Bronchus fibroblast of lung (primary cell): ENCODE measurements at places on chromosomes 7 and 10. TPM values are rescaled to one million over a fixed set of nuclear protein-coding genes. Genes with fewer than 3 reads are reported as not detected.

Gene ZPBP
- total RNA-seq: not detected in 2 replicates

Gene NPY4R
- not detected in 2 replicates for total RNA-seq

Gene YAE1
- 14.1 and 19.0 TPM in 2 replicates for total RNA-seq

Gene MYL7
- not detected in 2 replicates for total RNA-seq

Gene MKI67
- total RNA-seq: 34.0 and 35.1 TPM in 2 replicates

Gene SAMD9L
- 1.5 and 2.7 TPM in 2 replicates for total RNA-seq

Gene PLAC9
- total RNA-seq: 16.6 and 23.6 TPM in 2 replicates

Gene IKZF1
- not detected in 2 replicates for total RNA-seq

Gene FOXP2
- 1.8 and 1.9 TPM in 2 replicates for total RNA-seq

Gene AKR1D1
- not detected in 2 replicates for total RNA-seq

Gene NUTM2B
- total RNA-seq: 0.50 and 0.89 TPM in 2 replicates

Gene CYP2E1
- not detected in 2 replicates for total RNA-seq

Gene RADIL
- total RNA-seq: 2.2 and 3.0 TPM in 2 replicates

Gene GRID1
- total RNA-seq: not detected in 2 replicates

Gene RELN
- total RNA-seq: 1.2 and 1.3 TPM in 2 replicates

Gene ZFYVE27
- 10.1 and 10.7 TPM in 2 replicates for total RNA-seq

Gene OLAH
- under 0.01 TPM in 1 of 2 replicates, not detected in the other for total RNA-seq

Gene PAX2
- not detected in 2 replicates for total RNA-seq

Gene PON1
- total RNA-seq: not detected in 2 replicates

Gene CC2D2B
- not detected in 2 replicates for total RNA-seq

Gene NACAD
- total RNA-seq: 3.6 and 4.2 TPM in 2 replicates

Gene TAS2R38
- total RNA-seq: not detected in 2 replicates

Gene SVOPL
- not detected in 2 replicates for total RNA-seq

Gene MAGI2
- total RNA-seq: 1.3 and 1.5 TPM in 2 replicates

Gene LRRC61
- total RNA-seq: 6.7 and 6.8 TPM in 2 replicates

Gene PTF1A
- not detected in 2 replicates for total RNA-seq

Gene LIPN
- not detected in 2 replicates for total RNA-seq

Gene ACSM6
- total RNA-seq: not detected in 2 replicates

Gene AZGP1
- under 0.01 TPM in 1 of 2 replicates, not detected in the other for total RNA-seq

Gene PDZD7
- 0.84 and 1.0 TPM in 2 replicates for total RNA-seq

Gene FOXI2
- total RNA-seq: not detected in 2 replicates

Gene NCF1
- not detected in 2 replicates for total RNA-seq

Gene EZH2
- total RNA-seq: 15.5 and 17.1 TPM in 2 replicates
